Left lung (tissue), 14 donors: ENCODE measurements at places on chromosomes 11 and 22. TPM values are rescaled to one million over a fixed set of nuclear protein-coding genes. Genes with fewer than 3 reads are reported as not detected.

The CXCR5 gene
- not detected for total RNA-seq

The KRTAP5-6 gene
- not detected for total RNA-seq

The APOBEC3A gene
- total RNA-seq, result 25.5 TPM

The APOC3 gene
- total RNA-seq, result not detected

The MAPK12 gene
- 14.6 TPM for total RNA-seq

The CST6 gene
- 20.3 TPM for total RNA-seq

The USH1C gene
- 0.63 TPM for total RNA-seq

The PKNOX2 gene
- total RNA-seq, result 6.7 TPM

The C11orf91 gene
- total RNA-seq, result not detected

DNA sequence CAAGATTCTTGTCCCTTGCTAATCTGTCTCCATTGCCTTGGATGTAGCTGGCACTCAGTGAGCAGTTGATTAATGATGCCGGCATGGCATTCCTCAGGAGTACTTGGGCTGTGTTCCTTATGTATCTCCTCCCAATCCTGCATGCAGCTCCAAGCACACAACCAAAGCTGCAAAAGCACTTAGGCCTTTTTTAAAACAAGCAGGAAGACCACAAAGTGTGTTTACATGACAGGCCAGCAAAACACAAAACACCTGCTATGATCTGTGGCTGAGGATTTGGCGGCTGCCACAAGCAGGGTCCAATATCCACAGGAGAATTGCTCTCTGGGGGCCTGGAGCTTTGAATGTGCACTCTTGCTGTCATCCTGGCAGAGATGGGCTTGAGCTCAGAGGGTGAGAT is 8.9 kb downstream of the ABTB2 start:
- no peak for DNase-seq

DNA sequence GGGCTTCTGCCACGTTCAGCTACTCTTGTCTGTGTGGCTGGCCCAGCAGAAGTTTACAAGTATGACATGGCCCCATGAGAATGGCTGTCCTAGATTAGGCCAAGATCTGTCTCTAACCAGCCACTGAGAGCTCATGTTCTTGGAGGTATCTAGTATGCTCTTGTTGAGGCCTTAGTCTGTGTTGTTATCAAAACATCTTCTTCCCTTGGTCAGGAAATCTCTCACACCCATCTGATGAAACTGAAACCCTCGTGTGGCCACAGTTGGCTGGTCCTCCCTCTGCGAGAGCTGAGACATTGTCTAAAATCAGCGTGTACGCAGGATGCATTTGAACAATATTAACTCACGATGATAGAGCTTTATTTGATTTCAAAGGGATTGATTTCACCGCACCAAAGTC is 109.0 kb upstream of the NNMT start:
- DNase-seq, result no peak

- DNase-seq, result no peak
These were observed 1.4 kb downstream of the RASSF7 start for GRCh38 chr11:562046-562645.

- DNase-seq, result no peak
These were observed 554 bp upstream of the NECTIN1 start for GRCh38 chr11:119729581-119729927.

DNA sequence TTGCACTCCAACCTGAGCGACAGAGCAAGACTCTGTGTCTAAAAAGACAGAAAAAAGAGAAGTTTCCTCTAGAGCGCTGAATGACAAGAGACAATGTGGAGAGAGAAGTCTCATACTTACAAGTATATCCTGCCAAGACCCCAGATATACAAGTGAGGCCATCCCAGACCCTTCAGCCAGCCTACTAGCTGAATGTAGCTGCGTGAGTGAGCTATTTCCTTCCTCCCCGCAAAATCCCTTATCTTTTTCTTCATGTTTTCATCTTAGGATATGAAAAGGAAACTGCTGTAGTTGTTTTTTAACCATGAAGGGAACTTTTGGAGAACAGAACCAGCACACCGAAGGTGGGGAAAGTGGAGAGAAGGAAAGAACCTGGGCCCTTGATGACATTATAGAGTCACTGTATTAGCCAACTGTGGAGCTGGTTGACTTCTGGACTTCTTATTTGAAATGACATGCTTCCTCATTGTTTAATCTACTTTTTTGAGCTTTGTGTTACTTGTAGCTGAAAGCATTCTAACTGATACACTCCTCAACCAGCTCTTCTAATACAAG is 4.4 kb upstream of the DDX17 start:
- DNase-seq, result no peak

DNA sequence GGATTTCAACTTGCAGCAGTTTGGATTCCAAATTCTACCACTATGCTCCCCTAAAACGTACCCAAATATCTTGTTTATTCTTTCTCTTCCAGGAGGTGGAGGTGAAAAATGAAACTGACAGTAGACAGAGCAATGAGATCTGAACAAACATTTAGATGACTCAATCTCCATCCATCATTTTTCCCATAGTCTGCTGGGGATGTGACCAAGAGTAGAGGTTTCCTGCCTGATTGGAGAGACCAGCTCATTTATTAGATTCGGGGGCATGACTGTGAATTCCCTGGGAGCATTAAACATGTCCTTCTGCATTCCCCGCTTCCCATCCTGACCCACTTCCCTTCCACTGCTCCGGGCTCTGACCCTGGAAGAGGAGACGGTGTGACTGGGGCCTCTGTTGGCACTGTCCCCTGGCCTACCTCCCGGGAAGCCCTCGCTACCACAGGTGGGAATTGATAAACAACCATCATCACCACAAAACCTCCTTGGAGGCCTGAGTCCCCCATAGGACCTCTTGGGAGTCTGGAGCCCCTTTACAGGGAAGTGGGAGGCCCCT is 20.3 kb downstream of the DKK3 start:
- DNase-seq, result no peak

- no peak for DNase-seq
These were observed 61.4 kb downstream of the EFCAB6 start for GRCh38 chr22:43750751-43751150.

- DNase-seq, result peak; percentile 57
These were observed 105.3 kb upstream of the E2F8 start for GRCh38 chr11:19345848-19346681.

DNA sequence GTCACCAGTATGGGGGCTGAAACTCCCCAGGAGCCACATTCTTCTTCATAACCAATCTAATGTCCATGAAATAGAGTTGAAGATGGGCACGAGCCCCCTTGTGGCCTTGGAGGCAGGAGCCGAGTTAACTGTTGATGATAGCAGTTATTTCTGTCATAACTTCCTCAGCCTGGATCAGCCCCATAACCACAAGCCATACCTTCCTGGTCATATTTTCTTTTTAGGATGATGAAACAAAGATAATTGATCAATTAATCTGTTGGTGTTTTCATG is 65.0 kb upstream of the TTC12 start:
- no peak for DNase-seq

GRCh38 chr11:96704847-96705246 is 315.0 kb downstream of the JRKL start:
- DNase-seq, result no peak

DNA sequence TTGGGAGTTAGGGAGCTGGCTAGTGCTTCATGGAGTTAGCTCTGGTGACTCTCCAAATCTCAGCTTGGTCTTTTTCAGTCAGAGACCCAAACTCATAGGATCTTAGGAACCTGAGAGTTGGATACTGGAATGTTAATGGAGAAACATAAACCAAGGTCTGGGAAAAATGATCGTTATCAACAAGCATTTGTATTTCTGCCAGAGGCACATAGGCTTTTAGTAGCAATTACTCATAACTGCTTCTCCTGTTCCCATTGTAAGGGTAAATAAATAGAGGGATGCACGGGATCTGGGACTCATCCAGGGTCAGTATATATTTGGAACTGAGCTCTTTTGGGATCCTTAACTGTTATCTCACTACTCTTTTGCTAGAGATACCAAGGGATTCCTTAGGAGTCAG is 4.8 kb downstream of the BARX2 start:
- DNase-seq, result no peak

- no peak for DNase-seq
These were observed 10.9 kb upstream of the GRK2 start for GRCh38 chr11:67255353-67255752.
